ENCODE measurements at places on chromosomes 7 and 10. TPM values are rescaled to one million over a fixed set of nuclear protein-coding genes. Genes with fewer than 3 reads are reported as not detected.

The ZNF655 gene
- 72.8 TPM for total RNA-seq

The POLR2J2 gene
- 13.9 TPM for total RNA-seq

DNA sequence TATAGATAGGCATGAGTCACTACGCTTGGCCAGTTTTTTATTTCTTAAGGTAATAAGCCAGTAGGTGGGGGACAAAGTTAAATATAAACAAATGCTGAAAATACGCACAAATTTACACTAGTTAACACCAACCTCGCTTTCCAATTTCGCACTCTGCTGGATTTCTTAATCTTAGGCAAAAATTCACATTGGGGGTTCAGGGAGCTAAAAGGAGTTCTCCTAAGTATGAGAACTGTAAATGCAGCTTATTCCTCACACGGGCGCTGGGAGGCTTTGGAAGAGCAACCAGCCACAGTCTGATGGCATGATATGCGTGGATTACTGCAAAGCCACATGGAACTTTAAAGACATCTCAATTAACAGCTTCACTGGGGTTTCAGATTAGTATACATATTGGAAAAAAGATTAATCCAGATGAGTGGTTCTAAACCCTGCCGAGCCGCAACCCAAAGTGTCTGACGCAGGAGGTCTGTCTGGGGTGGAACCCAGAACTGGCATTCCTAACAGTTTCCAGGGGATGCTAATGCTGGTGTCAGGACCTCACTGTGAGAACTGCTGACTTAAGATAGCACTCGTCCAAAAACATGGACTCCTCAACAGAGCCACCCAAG lies 16.2 kb downstream of the TNS3 start:
- H3K27me3 ChIP-seq: peaks cover 1% of the 10 kb centered on the region
- DNase-seq: no peak
- H3K4me3 ChIP-seq: no peak overlapping the region
- H3K4me1 ChIP-seq: no peaks in the 10 kb centered on the region

DNA sequence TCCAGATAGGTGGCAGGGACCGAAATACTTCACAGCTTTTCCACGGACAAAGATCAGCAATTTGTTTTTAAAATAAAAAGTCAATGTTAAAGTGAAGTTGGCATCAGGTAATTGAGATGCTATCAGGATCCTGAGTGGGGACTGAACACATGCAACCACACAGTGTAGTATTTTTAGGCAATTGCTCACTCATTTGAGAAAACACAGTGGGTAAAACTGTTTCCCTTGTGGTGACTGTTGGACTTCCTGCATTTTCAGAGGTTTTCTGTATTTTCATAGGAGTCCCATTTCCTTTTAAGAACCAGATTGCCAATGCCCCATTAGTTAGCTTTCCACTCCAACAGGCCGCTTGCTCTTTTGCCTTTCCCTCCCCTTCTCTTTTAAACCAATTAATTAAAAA lies 159.5 kb upstream of the ZNF32 start:
- H3K4me1 ChIP-seq: peaks cover 55% of the 10 kb centered on the region
- H3K27me3 ChIP-seq: peaks cover 9% of the 10 kb centered on the region
- DNase-seq: no peak
- peaks cover 3% of the 10 kb centered on the region for H3K36me3 ChIP-seq

GRCh38 chr10:130177250-130177649 lies 41.1 kb downstream of the GLRX3 start:
- no peak overlapping the region for H3K27ac ChIP-seq
- no peak for DNase-seq
- peaks cover 41% of the 10 kb centered on the region for H3K4me1 ChIP-seq

Measured in activated T-helper 2 cell treated with anti-CD3 and anti-CD28 coated beads, Interferon-gamma antibody, Interleukin-2, Interleukin-4, amounts not matched to agents 10 μg/mL and 5 μg/mL and 100 μg/mL, durations not matched to agents 14 hours and 24 hours and 36 hours (primary cell).